A673 (cell line): ENCODE measurements at places on chromosomes 5 and 9. TPM values are rescaled to one million over a fixed set of nuclear protein-coding genes. Genes with fewer than 3 reads are reported as not detected.
A peak's percentile ranks its signal among the peaks of the same experiment; 100 is the strongest.

- no peak overlapping the region for H3K27ac ChIP-seq
- no peaks in the 10 kb centered on the region for H3K36me3 ChIP-seq
- peaks cover 7% of the 10 kb centered on the region for H3K4me1 ChIP-seq
- H3K4me3 ChIP-seq: no peak overlapping the region
- DNase-seq: no peak
Observed at GRCh38 chr9:5515261-5515650, 4.9 kb downstream of the PDCD1LG2 start.

POLR3G gene
- total RNA-seq: 10.6 and 11.8 TPM in 2 replicates

DNA sequence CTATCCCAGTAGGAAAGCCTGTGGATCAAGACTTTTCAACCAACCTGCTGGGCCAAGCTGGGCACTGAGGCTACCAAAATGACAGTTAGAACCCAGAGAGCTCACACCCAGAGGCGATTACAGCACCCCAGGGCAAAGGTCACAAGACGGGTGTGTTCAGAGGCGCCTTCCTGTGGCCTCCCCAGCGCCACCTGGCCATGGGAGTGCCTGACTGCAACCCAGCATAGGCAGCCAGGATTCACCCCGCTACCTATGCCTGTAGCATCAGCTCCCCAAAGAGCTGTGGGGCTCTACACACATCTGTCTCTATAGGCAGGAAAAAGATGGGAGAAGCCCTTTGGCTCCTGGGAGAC is 33.5 kb downstream of the PDGFRB start:
- H3K27me3 ChIP-seq: no peaks in the 10 kb centered on the region
- H3K36me3 ChIP-seq: peaks cover 8% of the 10 kb centered on the region

IL13 gene
- total RNA-seq: not detected in 2 replicates

GRCh38 chr5:160923936-160924710 is 72.1 kb upstream of the ATP10B start:
- peaks cover 4% of the 10 kb centered on the region for H3K27me3 ChIP-seq
- H3K27ac ChIP-seq: no peak overlapping the region
- no peak overlapping the region for H3K4me3 ChIP-seq
- no peaks in the 10 kb centered on the region for H3K4me1 ChIP-seq
- no peak for DNase-seq

GLRA1 gene
- total RNA-seq: not detected in 2 replicates

- no peaks in the 10 kb centered on the region for H3K27me3 ChIP-seq
- no peak overlapping the region for H3K4me3 ChIP-seq
- H3K27ac ChIP-seq: peak overlapping the region; percentile 28
- H3K4me1 ChIP-seq: peaks cover 79% of the 10 kb centered on the region
- no peaks in the 10 kb centered on the region for H3K36me3 ChIP-seq
Observed at GRCh38 chr5:142872217-142872616, 102.0 kb downstream of the ARHGAP26 start.

ORM2 gene
- not detected in 2 replicates for total RNA-seq

ST8SIA4 gene
- total RNA-seq: 0.35 and 0.47 TPM in 2 replicates

DNA sequence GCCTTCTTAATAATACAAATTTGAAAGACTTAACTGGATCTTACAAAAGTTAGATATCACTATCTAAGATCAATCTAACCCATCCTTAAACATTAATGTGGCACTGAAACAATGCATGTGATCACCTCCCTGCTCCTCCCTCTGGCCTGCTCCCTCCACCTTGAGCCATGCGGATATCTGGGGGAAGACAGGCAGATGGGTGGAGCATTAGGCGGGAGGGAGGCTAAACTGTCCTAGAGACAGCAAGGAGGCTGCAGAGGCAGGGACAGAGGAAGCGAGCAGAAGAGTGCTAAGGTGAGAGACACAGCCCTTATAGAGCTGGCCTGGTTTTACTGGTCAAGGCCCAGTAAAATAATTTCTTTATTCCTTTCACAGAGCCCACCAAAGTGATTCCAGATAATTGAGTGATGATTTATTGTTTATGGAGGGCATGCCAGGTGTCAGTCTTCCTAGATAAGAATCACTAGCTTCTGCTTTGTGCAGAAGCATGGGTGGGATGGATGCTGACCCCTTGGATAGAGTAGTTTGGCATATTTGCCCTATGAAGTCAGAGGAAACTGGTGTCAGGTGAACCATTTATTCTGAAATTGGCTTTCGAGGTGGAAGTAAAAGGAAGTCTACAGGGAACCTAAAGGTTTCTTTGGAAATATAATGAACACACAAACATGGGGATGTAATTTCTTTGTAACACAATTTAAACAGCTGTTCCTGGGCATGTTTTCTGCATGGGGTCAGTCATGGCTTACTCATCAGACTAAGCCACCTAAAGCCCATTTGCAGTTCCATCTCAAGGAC is 188.3 kb downstream of the GNAQ start:
- no peak overlapping the region for H3K27ac ChIP-seq
- no peaks in the 10 kb centered on the region for H3K36me3 ChIP-seq
- H3K27me3 ChIP-seq: no peaks in the 10 kb centered on the region
- no peak overlapping the region for H3K4me3 ChIP-seq
- DNase-seq: no peak
- H3K4me1 ChIP-seq: peaks cover 19% of the 10 kb centered on the region

GRCh38 chr5:56192246-56192645 is 40.9 kb downstream of the ANKRD55 start:
- H3K27me3 ChIP-seq: no peaks in the 10 kb centered on the region
- no peaks in the 10 kb centered on the region for H3K36me3 ChIP-seq
- no peak overlapping the region for H3K4me3 ChIP-seq
- no peaks in the 10 kb centered on the region for H3K4me1 ChIP-seq
- H3K27ac ChIP-seq: no peak overlapping the region
- no peak for DNase-seq

- peak overlapping the region; percentile 47 for H3K4me3 ChIP-seq
- H3K27me3 ChIP-seq: no peaks in the 10 kb centered on the region
- H3K36me3 ChIP-seq: no peaks in the 10 kb centered on the region
- H3K27ac ChIP-seq: peak overlapping the region; percentile 76
Observed at GRCh38 chr5:141326088-141326854, 4.0 kb upstream of the PCDHGA1 start.

- no peak for DNase-seq
- peaks cover 32% of the 10 kb centered on the region for H3K27me3 ChIP-seq
- no peak overlapping the region for H3K4me3 ChIP-seq
- H3K36me3 ChIP-seq: no peaks in the 10 kb centered on the region
- H3K4me1 ChIP-seq: no peaks in the 10 kb centered on the region
Observed at GRCh38 chr9:90641086-90641485, 1.5 kb downstream of the DIRAS2 start.

- no peak overlapping the region for H3K27ac ChIP-seq
- no peak for DNase-seq
- H3K4me3 ChIP-seq: no peak overlapping the region
- H3K4me1 ChIP-seq: no peaks in the 10 kb centered on the region
Observed at GRCh38 chr9:5549658-5550650, 39.6 kb downstream of the PDCD1LG2 start.

DNA sequence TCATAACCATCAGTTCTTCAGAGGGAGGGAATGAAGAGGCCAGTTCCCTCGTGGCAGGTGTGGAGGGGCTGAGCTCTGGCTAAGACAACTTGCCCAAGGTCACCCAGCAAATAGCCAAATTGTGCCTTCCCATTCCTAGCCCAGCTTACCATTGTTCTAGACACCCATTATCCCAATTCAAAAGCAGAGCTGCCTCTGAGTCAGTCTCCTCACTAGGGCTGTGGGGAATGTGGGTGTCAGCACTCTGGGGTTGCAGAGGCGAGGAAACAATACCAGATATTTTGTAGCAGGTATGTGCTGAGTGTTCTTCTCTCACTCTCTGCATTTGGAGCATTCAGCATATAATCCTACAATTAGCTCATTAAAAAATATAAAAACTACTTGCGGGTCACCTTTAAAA is 270.8 kb downstream of the PSAT1 start:
- no peak overlapping the region for H3K4me3 ChIP-seq
- H3K27ac ChIP-seq: no peak overlapping the region
- no peak for DNase-seq

GRCh38 chr5:54317511-54318260 is 7.3 kb upstream of the ARL15 start:
- DNase-seq: no peak
- H3K4me1 ChIP-seq: no peaks in the 10 kb centered on the region
- H3K36me3 ChIP-seq: no peaks in the 10 kb centered on the region
- H3K4me3 ChIP-seq: no peak overlapping the region
- H3K27me3 ChIP-seq: no peaks in the 10 kb centered on the region

GRCh38 chr9:109403766-109404320 is 83.0 kb upstream of the EPB41L4B start:
- DNase-seq: no peak
- no peaks in the 10 kb centered on the region for H3K36me3 ChIP-seq
- H3K27me3 ChIP-seq: no peaks in the 10 kb centered on the region
- no peak overlapping the region for H3K4me3 ChIP-seq
- no peak overlapping the region for H3K27ac ChIP-seq

DNA sequence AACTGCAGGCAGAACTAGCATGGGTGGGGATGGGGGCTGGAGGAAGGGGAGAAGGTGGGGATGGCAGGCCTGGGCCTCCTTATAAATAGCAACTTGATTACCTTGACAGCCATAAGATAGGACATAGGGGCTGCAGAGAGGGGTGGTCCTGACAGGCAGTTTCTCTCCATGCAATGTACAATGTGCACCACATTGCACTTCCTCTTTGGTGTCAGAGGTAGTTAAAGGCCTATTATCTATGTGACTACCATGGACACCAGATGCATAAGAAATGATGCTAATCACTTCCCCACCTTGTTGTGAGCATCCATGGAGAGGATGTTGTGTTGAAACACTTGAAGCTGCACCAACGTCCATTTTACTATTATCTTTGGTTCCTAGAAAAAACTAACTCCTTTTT is 20.2 kb upstream of the SUB1 start:
- H3K4me1 ChIP-seq: no peaks in the 10 kb centered on the region
- DNase-seq: no peak
- H3K27me3 ChIP-seq: no peaks in the 10 kb centered on the region

DNA sequence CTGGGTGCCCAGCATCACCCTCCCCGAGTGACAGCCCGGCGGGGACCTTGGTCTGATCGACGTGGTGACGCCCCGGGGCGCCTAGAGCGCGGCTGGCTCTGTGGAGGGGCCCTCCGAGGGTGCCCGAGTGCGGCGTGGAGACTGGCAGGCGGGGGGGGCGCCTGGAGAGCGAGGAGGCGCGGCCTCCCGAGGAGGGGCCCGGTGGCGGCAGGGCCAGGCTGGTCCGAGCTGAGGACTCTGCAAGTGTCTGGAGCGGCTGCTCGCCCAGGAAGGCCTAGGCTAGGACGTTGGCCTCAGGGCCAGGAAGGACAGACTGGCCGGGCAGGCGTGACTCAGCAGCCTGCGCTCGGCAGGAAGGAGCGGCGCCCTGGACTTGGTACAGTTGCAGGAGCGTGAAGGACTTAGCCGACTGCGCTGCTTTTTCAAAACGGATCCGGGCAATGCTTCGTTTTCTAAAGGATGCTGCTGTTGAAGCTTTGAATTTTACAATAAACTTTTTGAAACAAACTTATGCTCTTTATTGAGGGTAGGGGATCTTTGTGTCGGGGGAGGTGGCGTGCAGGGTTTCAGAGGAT is 1.3 kb downstream of the GADD45G start:
- peak; percentile 24 for DNase-seq
- no peaks in the 10 kb centered on the region for H3K36me3 ChIP-seq
- peaks cover 28% of the 10 kb centered on the region for H3K27me3 ChIP-seq
- peaks cover 32% of the 10 kb centered on the region for H3K4me1 ChIP-seq
- peak overlapping the region; percentile 45 for H3K4me3 ChIP-seq
- no peak overlapping the region for H3K27ac ChIP-seq

- H3K27me3 ChIP-seq: no peaks in the 10 kb centered on the region
- no peak overlapping the region for H3K27ac ChIP-seq
- DNase-seq: peak; percentile 42
- H3K4me1 ChIP-seq: peaks cover 9% of the 10 kb centered on the region
Observed at GRCh38 chr5:24615159-24615558, 29.6 kb downstream of the CDH10 start.

DNA sequence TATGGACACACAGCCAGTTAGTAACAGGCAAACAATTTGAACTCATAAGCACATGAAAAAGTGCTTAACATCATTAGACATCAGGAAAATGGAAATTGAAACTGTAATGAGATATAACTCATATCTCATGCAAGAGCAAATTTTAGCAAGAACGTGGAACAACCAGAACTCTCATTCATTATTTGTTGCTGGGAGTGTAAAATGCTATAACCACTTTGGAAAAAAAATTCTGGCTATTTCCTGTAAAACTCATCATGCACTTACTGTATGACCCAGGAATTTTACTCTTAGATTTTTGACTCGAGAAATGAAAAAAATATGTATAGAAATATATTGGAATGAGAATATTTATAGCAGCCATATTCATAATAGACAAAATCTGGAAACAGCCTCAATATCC is 205.7 kb upstream of the PUM3 start:
- H3K4me1 ChIP-seq: no peaks in the 10 kb centered on the region
- no peak overlapping the region for H3K4me3 ChIP-seq
- DNase-seq: no peak
- no peaks in the 10 kb centered on the region for H3K36me3 ChIP-seq
- no peaks in the 10 kb centered on the region for H3K27me3 ChIP-seq
- H3K27ac ChIP-seq: no peak overlapping the region

DNA sequence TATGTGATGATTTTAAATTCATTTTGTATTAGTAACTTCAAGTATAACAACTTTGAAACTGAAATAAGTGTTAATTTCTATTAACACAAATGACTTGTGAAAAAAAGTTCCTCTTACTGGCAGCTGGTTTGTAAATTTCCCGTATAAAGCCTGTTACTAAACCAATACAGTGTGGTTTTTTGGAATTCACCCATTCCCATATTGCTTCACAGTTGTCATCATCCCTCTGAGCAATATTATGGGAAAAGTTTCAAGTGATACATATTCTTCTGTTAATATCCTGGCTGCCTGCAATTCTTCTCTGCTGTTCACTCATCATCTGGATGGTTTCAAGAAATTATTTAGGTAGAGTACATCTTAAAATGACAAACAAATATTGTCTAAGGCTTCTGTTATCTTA is 1185.1 kb upstream of the C9orf72 start:
- no peak overlapping the region for H3K4me3 ChIP-seq
- no peak for DNase-seq
- H3K36me3 ChIP-seq: no peaks in the 10 kb centered on the region
- H3K27me3 ChIP-seq: no peaks in the 10 kb centered on the region

GRCh38 chr5:181058786-181059296 is 18.8 kb downstream of the BTNL9 start:
- H3K4me1 ChIP-seq: no peaks in the 10 kb centered on the region
- no peaks in the 10 kb centered on the region for H3K36me3 ChIP-seq
- H3K4me3 ChIP-seq: no peak overlapping the region
- DNase-seq: no peak
- H3K27ac ChIP-seq: no peak overlapping the region
- H3K27me3 ChIP-seq: peaks cover 96% of the 10 kb centered on the region

UBTD2 gene
- total RNA-seq: 18.3 and 20.0 TPM in 2 replicates

DNA sequence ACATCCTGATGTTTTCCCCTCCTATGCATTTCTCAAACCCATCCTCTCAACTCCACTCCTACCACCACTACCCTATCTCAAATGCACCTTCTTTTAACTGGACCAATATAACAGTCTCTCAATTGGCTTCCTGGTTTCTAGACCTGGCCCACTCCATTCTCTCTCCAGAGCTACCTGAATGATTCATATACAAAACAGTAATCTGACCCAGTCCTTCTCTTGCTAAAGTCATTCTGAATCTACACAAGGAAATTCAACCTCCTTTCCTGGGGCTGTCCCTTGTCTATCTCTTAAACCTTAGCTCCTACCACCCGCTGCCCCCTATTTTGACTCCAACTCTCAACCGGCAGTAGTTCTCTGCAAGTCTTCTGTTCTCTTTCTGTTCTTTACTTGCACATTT is 97.2 kb downstream of the PCSK1 start:
- H3K27ac ChIP-seq: no peak overlapping the region
- no peak overlapping the region for H3K4me3 ChIP-seq
- H3K27me3 ChIP-seq: no peaks in the 10 kb centered on the region
- no peaks in the 10 kb centered on the region for H3K36me3 ChIP-seq
- DNase-seq: no peak
- no peaks in the 10 kb centered on the region for H3K4me1 ChIP-seq

- no peak overlapping the region for H3K4me3 ChIP-seq
- H3K36me3 ChIP-seq: no peaks in the 10 kb centered on the region
- peaks cover 4% of the 10 kb centered on the region for H3K4me1 ChIP-seq
- DNase-seq: no peak
- H3K27me3 ChIP-seq: no peaks in the 10 kb centered on the region
Observed at GRCh38 chr9:114313186-114313585, 9.7 kb upstream of the ORM1 start.
